ENCODE measurements at places on chromosomes 13 and 19.

GRCh38 chr19:2619076-2619475 lies 83.4 kb downstream of the GNG7 start:
- no peak overlapping the region for H3K4me3 ChIP-seq
- H3K27ac ChIP-seq, result no peak overlapping the region
- DNase-seq, result no peak
- H3K36me3 ChIP-seq, result no peaks in the 10 kb centered on the region

GRCh38 chr13:71242201-71242600 lies 624.8 kb downstream of the DACH1 start:
- no peaks in the 10 kb centered on the region for H3K27me3 ChIP-seq
- H3K4me3 ChIP-seq, result no peak overlapping the region
- H3K36me3 ChIP-seq, result no peaks in the 10 kb centered on the region
- no peaks in the 10 kb centered on the region for H3K4me1 ChIP-seq
- peak; percentile 25 for DNase-seq

- no peaks in the 10 kb centered on the region for H3K36me3 ChIP-seq
- H3K27me3 ChIP-seq, result no peaks in the 10 kb centered on the region
- H3K4me1 ChIP-seq, result no peaks in the 10 kb centered on the region
- H3K27ac ChIP-seq, result no peak overlapping the region
- DNase-seq, result no peak
These were observed 471.8 kb downstream of the LIG4 start for GRCh38 chr13:107743526-107743925.

- no peaks in the 10 kb centered on the region for H3K27me3 ChIP-seq
- peak; percentile 34 for DNase-seq
- no peak overlapping the region for H3K4me3 ChIP-seq
- H3K27ac ChIP-seq, result no peak overlapping the region
- no peaks in the 10 kb centered on the region for H3K4me1 ChIP-seq
These were observed 172.7 kb downstream of the SPRY2 start for GRCh38 chr13:80168089-80168850.

DNA sequence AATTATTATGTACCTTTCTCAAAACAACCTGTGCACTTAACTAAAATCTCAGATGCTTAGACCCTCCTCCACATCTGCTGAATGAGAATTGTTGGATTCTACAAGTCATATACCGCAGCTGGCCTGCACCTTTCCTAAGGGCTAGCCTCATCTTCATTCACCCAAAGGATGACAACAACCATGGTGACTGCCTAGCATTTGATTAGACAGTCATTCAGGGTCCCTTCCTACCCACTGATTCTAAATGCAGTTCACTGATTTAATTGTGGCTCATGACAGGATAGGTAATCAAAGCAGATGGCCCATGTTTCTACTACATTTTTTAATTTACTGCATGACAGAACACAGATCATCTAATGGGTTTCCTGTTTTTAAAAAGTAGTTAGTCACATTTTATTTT lies 551.9 kb upstream of the SLC10A2 start:
- DNase-seq, result no peak
- no peaks in the 10 kb centered on the region for H3K4me1 ChIP-seq
- no peak overlapping the region for H3K27ac ChIP-seq

All from astrocyte (in vitro differentiated cells and primary cell).